Cortex of kidney (tissue), 1 donor: ENCODE measurements at places on chromosomes 6 and 20.

DNA sequence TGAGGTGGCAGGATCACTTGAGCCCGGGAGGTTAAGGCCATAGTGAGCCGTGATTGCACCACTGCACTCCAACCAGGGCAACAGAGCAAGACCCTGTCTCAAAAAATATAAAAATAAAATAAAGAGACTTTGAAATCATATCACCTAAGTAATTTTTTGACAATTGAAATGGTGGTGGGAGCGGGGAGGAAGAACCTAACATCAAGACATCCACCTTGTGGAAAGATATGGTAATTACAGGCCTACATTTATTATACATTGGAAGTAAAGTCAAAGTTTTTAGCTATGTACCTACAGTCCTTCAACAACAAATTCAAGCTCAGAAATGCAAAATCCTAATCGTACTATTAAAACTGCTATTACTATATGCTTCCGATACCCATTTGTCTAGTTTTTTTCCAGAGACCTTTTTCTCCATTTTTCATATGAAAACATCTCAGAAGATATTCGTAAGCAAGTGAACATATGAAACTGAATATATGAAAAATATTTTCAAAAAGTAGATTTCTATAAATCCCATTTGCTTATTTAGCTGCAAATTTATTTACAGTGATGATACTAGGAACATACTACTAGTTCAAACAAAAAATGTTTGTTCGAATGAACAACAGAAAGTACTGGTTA lies 83.3 kb downstream of the SYCP2 start:
- DNase-seq: no peak

GRCh38 chr6:90406142-90406794 lies 109.6 kb upstream of the BACH2 start:
- no peak for DNase-seq

GRCh38 chr6:35202066-35202546 lies 11.7 kb upstream of the SCUBE3 start:
- DNase-seq: no peak

DNA sequence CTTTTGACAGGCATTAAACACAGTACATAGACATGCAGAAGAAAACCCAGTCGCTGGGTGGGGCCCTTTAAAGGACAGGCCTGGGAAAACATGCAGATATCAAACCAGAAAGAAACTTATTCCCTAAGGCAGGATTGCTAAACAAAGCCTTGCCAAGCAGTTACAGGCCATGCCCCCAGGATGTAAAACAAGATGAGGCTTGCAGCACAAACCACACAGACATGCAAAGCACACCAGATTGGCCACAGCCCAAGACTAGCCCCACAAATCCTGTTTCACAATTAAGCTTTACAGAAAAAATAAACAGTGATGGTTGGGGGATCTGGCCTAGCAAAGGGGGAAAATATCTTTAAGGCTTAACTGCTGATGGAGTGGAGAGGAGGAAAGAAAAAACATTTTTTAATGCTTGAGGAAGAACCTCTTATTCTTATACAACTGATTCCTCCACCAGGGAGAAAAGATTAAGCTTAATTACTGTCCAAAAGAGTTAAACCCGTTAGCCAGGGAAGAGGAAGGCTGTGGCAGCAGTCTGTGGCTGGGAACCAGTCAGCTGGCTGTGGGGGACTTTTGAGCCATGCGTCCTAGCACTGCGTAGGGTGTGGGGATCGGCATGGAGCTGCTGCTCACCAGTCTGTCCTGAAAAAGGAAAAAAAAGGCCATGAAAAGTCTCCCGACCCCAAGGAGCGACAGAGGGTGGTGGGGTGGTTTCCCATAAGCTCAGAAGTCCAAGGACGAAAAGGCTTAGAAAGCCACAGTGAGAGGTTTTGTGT lies 28.4 kb downstream of the COL19A1 start:
- no peak for DNase-seq

GRCh38 chr20:49447946-49448809 lies 34.3 kb downstream of the KCNB1 start:
- no peak for DNase-seq

DNA sequence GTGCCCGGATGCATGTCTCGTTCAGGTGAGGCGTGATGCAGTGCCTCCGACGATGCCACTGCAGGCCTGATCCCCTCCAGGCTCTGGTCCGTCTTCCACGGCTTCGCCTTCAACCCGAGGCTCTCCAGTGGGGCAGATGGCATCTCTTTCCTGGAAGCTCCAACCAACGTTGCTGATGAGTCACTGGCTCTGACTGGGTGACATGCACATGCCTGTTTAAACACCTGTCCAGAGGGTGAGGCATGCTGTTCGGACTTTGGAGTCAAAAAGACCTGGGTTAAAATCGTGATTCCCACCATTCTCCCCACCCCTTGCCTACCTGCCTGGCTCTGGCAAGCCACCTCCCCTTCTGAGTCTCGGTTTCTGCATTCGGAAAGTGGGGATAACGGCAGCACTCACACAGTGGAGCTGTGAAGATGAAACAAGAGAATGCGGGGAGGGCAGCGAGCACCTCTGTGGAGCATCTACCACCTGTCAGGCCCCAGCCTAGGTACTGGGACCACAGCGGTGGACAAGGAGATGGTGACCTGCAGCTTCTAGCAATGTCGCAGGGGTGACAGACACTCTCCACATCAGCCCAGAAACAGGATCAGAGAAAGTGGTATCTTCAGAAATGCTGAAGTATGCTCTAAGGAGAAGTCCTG lies 8.5 kb upstream of the EDN3 start:
- no peak for DNase-seq

- DNase-seq: no peak
Observed at GRCh38 chr20:7193681-7194080, 426.2 kb downstream of the BMP2 start.

DNA sequence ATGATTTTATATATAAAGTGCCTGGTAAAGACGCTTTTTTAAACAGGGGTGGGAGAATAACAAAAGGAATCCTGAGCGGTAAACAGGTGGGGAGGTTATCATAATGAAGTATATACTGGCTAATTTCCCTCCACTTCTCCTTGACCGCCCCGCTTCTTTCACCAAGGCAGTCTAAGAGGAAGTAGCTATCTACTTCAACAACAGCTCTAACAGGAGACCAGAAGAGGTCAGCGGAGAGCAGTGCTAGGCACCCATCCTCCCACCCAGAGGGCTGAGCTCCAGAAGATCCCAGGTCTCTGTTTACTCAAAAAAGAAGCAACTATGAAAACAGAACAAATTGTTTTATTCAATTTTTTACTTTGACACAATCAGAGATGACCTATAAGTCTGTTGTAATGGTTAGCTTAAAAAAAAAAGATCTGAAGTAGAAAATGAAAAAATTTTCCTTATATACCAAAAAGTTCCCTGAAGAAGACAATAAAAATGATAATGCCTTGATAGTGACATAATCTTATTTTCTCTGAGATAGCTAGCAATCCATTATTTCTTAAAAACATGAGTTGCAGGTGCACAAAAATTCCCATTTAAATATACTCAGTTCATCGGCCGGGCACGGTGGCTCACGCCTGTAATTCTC lies 141.1 kb downstream of the PDSS2 start:
- no peak for DNase-seq

GRCh38 chr20:36402708-36403107 lies 96.6 kb downstream of the DLGAP4 start:
- no peak for DNase-seq

- no peak for DNase-seq
Observed at GRCh38 chr20:5430670-5431069, 113.9 kb upstream of the PROKR2 start.

- DNase-seq: no peak
Observed at GRCh38 chr6:35088281-35089215, 52.6 kb downstream of the TCP11 start.

GRCh38 chr6:148497257-148497656 lies 154.6 kb downstream of the SASH1 start:
- DNase-seq: no peak

GRCh38 chr6:130713144-130713543 lies 114.1 kb upstream of the SMLR1 start:
- no peak for DNase-seq

GRCh38 chr20:57325632-57326356 lies 3.8 kb upstream of the SPO11 start:
- DNase-seq: no peak

DNA sequence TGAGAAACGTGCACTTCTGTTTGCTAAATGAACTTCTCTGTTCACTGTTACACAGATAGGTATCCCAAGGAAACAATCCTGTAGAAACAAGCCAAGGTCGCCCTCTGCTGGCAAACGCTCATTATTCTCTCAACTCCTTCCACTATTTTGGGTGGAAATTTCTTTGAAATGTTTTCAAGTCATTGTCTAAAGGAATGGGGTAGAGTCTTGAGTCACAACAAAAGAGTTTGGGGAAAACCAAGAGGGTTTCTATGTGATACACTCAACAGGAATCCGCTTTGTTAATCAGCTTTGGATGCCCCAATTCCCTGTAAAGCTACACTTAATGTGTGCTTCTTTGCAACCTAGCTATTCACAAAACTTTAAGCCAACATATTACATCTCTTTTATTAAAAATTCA lies 4.6 kb upstream of the RAE1 start:
- no peak for DNase-seq

- no peak for DNase-seq
Observed at GRCh38 chr6:8075185-8075584, 11.0 kb upstream of the BLOC1S5 start.

- no peak for DNase-seq
Observed at GRCh38 chr20:15563836-15564235, 1009.4 kb downstream of the KIF16B start.

GRCh38 chr20:49587111-49587570 lies 19.2 kb upstream of the PTGIS start:
- DNase-seq: no peak

DNA sequence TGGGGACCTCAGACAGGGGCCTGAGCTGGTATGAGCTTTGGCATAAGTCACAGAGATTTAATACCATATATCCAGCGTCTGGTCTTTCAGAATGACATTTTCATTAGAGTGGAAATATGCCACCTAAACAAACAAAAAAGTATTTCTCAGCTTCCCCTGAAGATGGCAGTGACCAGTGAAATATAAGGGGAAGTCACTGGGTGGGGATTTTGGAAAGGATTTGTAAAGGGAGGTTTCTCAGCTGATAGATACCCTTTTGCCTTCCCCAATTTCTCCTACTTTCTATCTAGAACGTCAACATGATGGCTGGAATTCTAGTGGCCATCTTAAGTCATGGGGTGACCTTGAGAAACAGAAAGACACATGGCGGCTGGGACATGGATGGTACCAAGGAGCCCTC lies 137.7 kb upstream of the LRFN2 start:
- no peak for DNase-seq

DNA sequence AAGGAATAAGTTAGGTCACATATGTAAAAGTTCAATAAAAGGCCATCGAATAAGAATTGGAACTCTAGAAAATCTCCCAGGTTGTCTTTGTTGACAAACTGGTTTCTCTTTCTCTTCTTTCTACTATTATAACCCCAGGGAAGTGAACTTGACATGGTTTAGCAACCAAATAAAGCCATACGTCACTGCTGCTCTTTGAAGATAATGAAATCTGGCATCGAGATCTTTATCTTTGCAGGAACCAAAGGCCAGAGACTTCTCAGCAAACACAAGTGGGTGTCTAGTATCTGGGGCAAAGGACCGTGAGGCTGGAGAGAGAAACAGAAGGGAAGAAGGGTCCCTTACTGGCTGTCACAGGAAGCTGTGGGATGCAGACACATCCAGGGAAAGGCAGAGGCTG lies 286.7 kb upstream of the CDYL start:
- no peak for DNase-seq

DNA sequence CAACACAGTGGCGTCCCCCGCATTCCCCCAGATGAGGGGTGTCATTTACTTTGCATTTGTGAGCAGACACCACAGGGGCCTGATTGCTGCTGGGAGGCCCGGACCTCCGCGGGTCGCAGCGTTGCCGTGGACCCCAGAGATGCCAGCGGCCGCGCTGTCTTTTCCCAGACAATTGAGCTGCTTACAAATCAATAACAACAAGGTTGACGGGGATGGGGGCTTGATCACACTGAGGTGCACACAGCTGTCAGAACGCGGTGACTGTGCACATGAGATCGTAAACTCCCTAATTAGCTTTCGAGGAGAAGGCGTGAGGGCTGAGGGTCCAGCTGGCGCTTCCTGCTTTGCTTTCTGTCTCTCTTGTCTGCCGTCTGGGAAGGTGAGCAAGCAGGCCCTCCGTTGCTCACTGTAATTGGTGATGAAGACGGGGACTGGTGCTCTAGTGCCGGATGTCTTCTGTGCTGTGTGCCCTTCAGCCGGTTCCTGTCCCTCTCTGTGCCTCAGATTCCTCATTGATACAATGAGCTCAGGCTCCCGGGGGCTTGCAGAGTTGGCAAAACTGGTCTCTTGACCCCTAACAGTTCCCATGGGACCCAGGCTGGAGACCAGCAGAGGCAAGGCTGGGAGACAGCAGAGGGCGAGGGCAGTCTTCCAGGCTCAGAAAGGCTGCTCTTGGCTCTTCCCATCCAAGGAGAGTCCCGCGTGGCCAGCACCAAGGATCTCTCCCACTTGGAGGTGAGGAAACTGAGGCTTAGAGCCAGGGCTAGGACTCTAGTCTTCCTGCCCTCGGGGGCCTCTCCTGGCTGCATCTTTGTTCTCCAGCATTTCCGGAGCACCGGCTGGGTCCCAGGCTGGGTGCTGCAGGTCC lies 126.0 kb upstream of the PMEPA1 start:
- DNase-seq: no peak

GRCh38 chr20:17822540-17823408 lies 123.0 kb downstream of the BANF2 start:
- DNase-seq: no peak

GRCh38 chr6:3744211-3744900 lies 7.2 kb downstream of the PXDC1 start:
- no peak for DNase-seq

DNA sequence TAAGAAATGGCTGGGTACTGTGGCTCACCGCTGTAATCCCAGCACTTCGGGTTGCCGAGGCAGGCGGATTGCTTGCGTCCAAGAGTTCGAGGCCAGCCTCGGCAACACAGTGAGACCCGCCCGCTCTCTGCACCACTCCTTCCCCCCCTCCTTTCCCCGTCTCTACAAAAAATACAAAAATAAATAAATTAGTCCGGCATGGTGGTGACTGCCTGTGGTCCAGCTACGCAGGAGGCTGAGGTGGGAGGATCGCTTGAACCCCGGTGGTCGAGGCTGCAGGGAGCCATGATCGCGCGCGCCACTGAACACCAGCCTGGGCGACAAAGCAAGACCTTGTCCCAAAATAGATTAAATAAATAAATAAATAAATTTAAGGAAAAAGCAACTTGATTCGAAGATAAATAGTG lies 448 bp upstream of the RNF114 start:
- DNase-seq: no peak
